ENCODE measurements at places on chromosomes 16 and 17.

- no peak for DNase-seq
These were observed 7.1 kb upstream of the MVD start for GRCh38 chr16:88669980-88670379.

DNA sequence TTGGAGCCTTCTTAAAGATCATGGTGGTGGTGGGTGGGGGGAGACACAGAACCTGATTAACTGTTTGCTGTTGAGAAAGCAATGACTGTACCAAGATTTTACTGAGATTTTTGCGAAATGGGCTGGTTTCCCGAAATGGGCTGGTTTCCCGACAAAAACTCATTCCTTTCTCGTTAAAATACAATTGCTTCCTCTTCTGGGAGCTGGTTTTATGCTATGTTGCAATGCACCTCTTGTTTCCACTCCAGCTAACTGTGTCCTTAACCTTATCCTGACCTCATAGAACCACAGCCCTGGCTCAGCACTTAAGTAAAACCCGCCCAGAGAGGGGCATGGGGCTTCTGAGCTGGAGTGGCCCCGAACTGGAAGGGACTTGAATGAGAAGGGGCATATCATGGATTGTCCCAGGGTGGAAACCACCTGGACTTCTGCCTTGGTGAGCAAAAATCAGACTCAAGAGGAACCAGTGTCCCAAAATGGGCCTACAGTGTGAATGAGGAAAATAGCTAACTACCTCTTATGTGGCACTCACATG, 20.9 kb downstream of the FAM20A start:
- DNase-seq: no peak

GRCh38 chr16:18782697-18783429, 7.3 kb downstream of the RPS15A start:
- DNase-seq: peak; percentile 30

GRCh38 chr16:16924613-16925012, 545.7 kb downstream of the NPIPA7 start:
- DNase-seq: no peak

DNA sequence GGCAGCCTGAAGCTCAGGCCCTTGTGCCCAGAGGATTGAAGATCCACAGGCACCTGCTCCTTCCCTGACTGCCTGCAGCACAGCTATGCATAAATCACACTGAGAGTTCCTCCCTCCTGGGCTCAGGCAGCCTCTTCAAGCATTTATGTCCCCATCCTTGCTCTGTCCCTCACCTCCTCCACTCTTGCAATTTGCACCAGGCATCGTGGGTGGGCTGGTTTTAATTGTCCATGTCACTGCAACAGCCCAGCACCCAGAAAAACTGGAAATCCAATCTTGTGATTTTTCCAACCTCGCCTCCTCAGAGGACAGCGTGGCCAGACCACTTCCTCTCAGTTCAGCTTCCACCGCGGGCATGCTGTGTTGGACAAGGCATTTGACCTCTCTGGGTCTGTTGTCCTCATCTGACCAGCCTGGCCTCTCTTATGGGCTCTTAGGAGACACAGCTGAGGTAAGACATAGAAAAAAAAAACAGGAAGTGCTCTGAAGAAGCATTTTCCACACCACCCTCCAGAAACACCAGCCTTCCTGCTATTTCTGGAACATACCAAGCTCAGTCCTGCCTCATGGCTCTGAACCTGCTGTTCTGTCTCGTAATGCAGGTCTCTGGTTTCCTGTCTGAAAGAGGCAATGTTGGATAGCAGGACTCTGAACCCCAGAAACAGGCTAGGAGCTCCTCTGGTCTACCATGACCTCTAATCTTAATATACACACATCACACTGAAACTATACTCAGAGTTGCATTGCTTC, 8.3 kb downstream of the TMEM114 start:
- DNase-seq: no peak

GRCh38 chr17:79790805-79791734, 5.8 kb downstream of the CBX8 start:
- DNase-seq: no peak

- DNase-seq: no peak
These were observed 12.4 kb downstream of the CDYL2 start for GRCh38 chr16:80792031-80792430.

- peak; percentile 49 for DNase-seq
These were observed 57.0 kb downstream of the PITPNC1 start for GRCh38 chr17:67434061-67434525.
